ENCODE measurements at places on chromosomes 5 and 9.

DNA sequence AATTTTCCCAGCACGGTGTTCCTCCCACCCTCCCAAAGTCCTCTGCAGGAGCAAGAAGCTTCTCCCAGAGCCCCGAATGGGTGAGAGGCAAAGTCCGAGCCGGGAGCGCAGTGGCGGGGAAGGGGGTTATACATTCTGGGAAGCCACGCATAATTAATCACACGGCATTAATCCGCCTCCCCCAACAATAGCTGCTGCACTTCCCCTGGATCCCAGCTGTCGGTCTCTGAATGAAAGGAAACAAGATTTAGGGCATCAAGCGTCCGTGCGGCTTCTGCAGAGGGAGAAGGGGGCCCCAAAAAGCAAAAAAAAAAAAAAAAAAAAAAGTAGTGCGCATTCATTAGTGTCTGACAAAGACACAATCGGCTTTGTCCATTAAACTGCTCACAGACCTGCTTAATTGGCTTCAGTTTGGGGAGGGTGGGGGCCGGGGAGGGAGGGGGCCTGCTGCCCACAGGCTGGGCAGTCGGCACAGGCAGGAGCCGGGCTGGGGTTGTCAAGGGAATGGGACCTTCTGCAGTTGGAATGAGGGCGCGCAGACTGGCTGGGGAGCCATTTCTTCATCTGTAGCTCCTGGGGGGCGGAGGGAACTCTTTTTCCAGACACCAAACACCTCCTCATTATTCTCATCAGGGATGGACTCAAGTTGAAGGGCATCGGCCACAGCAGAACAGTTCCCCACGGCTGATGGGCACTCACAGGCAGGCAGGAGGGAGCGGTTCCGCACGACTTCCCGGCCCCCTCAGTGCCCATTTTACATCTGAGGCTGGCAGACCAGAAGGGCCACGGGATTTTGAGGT, 3.4 kb downstream of the NOTCH1 start:
- DNase-seq: no peak

GRCh38 chr5:68182094-68182493, 33.5 kb upstream of the PIK3R1 start:
- no peak for DNase-seq

- DNase-seq: no peak
These were observed 34.4 kb downstream of the DOCK8 start for GRCh38 chr9:249025-249424.

- DNase-seq: no peak
These were observed at the start of gene IL11RA for GRCh38 chr9:34651876-34652601. Gene IL11RA, plus strand, starts transcription at chr9:34652185. Its CDS starts 3,033 bp downstream, at chr9:34655218.

DNA sequence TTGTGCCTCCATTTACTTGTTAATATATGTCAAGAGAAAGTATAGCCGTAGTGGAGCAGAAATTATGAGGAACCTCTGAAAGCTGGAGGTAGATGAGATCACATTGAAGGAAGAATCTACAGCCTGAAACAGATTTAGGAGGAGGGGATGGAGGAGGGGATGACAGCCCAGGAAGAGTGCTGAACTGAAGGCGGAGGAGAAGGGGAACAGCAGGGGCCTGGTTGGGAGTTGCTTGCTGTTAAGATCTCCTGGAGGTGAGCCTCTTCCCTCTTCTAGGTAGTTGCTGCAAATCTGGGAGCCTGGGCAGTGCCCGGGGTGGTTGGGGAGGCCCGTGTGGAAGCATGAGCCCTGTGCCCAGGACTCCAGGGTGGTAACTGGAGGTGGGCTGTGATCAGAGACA, 111.8 kb upstream of the SEMA6A start:
- no peak for DNase-seq

DNA sequence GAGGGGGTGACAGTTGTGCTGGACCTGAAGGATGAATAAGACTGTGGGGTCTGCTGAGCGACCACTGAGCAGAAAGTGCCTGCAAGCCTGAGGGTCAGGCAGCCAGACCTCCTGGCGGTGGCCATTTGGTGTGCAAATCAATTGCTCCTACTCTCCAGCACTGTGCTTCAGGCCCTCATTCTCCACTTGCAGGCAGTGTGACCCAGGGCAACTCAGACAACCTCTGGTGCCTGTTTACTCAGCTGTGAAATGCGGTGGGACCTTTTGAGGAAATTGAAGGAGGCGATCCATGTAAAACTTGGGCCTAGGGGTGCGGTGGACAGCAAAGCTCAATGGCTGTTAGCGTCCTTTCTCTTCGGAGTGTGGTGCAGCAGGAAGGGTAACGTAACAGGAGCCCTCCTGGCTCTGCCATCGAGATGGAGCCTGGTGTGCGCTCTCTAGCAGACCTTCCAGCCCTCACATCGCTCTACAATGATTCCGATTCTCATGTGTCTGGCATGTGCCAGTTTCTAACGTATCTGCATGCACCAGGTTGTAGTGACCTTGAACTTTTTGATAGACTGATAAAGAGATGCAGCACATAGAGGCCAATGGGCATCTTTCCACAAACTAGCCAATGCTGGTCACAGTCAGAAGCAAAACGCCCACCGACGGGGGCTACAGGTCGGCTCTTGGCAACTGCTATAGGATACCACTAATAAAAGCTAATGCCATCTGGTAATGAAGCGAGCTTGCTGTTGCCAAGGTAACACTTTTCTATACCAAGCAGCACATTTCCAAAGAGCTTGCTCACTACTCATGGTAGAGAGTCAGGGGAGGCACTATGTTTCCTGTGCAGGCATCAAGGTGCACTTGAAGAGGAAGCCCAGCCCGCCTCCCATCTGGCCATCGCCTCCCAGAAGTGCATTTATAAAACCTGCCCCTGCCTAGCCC, 159.7 kb upstream of the RAPGEF1 start:
- DNase-seq: no peak

- no peak for DNase-seq
These were observed 3.6 kb downstream of the ITK start for GRCh38 chr5:157184117-157184670.

GRCh38 chr5:173217626-173218397, 17.2 kb downstream of the NKX2-5 start:
- no peak for DNase-seq

GRCh38 chr5:65623482-65623881, 651 bp downstream of the TRIM23 start:
- DNase-seq: no peak
